ENCODE measurements at places on chromosomes 4 and X.

- DNase-seq, result no peak
These were observed 21.6 kb downstream of the PNMA6E start for GRCh38 chrX:153379508-153379907.

DNA sequence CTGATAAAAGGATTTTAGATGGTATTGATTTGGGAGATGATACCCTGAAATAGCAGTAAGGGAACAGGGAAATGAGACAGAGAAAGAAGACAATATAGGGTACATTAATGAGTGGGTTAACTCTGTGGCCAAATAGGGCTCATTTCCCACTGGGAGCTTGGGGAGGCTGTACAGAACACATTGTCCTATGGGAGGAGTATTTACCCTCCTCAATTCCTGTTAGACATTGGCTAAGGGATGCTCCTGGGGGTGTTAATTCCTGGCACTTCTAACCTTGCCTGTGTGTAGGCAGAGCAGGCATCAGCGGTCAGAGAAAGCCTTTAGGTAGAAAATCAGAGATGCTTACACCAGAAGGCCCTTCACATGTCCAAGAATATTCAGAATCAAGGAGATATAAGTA lies 49.0 kb downstream of the ARHGEF38 start:
- no peak for DNase-seq

DNA sequence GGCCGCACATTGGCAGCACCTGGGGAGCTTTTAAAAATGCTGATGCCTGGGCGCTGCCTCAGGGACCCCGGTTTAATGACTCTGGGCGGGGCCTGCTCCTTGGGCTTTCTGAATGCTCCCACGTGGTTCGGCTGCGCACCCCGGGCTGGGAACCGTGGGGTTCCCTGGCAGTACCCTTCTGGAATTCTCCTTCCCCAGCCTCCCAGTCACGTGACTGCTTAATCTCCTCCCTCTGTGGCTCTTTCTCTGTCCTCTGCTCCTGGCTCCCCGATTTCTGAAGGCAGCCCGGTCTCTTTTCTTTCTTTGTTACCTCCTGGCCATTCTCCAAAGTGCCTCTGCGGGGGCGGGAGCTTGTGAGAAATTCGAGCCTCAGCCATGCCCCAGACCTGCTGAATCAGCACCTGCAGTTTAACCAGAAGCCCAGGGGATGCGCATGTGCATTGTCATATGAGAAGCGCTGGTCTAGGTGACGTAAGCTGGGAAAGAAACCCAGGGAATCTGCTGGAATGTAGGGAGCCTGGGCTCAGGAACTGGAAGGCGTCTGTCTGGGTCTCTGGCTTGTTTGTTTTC lies 16.6 kb downstream of the CLCN4 start:
- DNase-seq, result no peak

DNA sequence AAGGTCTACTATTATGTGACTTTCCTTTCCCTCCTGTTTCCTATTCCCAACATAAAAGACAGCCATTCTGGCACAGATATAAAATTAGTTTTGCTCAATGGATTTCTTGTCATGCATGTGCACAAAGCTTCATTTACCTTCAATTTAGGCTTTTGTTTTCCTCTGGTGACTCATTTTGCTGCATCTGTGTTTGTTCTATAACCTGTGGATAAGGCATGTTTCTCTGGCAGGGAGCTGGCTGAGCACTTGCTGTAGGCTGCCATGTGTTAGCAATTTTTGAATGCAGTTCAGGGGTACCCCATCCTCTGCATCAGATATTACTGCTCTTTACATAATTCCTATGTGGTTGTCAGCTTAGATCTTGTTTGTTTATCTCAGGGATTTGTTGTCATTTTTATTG lies 202.8 kb upstream of the GRID2 start:
- no peak for DNase-seq

DNA sequence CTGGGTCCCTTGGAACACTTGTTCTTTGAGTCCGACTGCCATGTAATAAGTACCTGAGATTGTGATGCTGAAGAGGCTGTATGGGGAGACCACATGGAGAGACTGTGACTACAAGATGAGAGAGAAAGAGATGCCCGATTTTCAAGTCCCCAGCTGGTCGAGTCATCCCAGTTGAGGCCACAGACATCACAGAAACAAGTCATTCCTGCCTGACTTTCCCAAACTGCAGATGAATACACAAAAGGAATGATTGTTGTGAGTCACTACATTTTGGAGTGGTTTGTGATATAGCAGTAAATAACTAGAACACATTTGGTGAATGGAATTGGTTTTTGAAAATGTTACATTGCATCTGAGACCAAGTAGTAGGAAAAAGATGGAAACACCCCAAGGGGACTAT lies 9.0 kb upstream of the YIPF7 start:
- no peak for DNase-seq

GRCh38 chr4:185847352-185848097 lies 35.5 kb upstream of the SORBS2 start:
- DNase-seq, result no peak

DNA sequence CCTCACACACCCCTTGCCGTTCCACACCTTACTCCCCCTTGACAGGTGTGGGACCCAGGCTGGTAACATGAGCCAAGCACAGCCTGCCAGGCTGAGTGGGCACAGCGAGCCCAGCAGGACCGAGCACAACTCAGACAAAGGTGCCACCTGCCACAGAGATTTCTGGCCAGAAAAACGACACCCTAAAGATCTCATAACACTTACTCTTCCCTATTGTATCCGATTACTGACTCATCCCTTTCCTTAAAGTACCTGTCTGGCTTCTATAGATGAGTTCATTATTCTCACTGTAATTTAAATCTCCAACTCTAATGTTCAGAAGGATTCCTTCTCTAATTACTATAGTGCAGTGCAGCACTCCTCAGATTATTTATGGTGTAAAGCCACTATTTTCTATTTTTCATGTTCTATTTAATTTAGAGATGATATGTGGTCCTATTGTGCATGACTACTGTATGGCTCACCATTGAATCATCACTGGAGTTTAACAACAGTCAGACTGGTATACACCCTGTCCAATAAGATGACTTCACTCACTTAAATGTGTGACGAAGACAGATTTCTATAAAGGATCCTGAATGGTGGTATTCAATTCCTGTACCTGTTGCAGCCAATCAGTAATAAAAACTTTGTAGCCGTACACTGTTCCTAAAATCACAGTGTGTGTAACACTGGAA lies 7.6 kb upstream of the SYTL5 start:
- DNase-seq, result no peak

DNA sequence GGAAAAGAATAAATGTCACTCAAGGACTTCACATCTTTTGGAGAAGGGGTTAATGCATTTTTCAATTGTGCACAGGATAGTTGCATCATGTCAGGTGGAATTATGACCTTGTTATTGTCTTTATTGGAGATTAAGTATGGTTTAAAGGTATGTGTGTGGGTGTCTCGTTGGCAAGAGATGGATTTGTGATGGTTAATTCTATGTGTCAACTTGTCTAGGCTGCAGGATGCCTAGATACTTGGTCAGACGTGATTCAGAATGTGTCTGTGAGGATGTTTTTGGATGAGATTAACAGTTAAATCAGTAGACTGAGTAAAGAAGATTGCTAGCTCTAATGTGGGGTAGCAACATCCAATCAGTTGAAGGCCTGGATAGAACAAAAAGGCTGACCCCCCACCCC lies 42.2 kb upstream of the HSD17B10 start:
- no peak for DNase-seq

DNA sequence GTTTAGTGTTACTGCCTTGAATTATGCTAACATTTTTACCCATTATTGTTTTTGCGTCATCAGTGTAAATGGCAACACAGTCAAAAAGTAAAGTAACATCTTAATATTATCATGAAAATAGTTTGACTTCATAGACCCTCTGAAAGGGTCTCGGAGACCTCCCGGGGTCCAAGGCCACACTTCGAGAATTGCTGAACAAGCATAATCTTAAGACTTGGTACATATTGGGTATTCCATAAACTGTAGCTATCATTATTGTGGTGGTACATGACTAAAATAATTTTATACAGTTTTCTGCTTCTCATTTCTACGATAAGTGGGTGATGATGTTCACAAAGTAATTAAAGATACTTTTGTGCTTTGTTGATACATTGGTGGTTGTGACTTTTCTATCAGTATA lies 32.6 kb downstream of the FABP2 start:
- no peak for DNase-seq

DNA sequence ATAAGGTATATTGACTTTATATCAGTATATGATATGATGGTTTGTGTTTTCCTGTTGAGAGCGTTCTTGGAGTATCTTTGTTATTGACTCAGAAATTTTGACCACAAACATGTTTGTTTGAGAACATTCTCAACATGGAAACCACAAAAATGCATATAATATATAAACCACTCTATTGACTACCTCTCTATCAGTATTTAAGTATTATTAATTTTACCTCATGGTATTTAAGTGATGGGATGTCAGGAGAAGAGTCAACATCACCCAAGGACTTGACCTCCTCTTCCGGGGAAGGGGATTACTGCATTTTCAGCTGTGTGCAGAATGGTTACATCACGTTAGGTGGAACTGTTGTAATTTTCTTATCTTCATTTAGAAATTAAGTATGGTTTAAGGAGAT lies 54.3 kb upstream of the PUDP start:
- DNase-seq, result no peak

DNA sequence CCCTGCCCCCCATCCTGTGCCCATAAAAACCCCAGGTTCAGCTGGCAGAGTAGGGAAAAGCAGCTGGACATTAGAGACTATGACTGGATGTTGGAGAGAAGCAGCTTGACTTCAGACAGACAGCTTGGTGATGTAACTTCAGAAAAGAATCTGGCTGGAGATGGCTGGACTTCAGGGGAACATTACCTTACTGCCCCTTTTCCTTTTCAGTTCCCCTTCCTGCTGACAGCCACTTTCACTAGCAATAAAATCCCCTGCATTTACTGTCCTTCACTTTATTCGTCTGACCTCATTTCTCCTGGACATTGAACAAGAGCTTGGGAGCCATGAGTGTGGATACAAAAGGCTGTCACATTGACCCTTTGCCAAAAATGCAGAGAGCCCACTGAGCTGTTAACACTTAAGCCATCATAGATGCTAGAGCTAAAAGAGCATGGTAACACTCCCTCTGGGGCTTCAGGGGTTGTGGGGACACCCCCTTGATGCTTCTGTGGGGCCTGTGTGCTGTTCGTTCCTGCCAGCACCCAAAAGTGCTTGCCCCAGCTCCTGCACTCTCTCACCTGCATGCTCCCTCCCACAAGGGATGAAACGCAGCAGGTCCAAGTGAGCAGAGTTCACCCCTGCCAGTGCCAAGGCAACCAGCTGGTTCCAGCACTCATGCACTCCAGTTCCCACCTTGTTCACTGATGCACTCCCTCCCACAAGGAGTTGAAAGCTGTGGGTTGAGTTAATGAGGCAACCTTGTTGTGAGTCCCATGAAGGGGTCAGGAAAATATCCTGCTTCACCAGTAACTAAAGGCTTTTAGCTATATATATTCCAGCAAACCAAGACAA lies 263.8 kb upstream of the NDST3 start:
- DNase-seq, result no peak

DNA sequence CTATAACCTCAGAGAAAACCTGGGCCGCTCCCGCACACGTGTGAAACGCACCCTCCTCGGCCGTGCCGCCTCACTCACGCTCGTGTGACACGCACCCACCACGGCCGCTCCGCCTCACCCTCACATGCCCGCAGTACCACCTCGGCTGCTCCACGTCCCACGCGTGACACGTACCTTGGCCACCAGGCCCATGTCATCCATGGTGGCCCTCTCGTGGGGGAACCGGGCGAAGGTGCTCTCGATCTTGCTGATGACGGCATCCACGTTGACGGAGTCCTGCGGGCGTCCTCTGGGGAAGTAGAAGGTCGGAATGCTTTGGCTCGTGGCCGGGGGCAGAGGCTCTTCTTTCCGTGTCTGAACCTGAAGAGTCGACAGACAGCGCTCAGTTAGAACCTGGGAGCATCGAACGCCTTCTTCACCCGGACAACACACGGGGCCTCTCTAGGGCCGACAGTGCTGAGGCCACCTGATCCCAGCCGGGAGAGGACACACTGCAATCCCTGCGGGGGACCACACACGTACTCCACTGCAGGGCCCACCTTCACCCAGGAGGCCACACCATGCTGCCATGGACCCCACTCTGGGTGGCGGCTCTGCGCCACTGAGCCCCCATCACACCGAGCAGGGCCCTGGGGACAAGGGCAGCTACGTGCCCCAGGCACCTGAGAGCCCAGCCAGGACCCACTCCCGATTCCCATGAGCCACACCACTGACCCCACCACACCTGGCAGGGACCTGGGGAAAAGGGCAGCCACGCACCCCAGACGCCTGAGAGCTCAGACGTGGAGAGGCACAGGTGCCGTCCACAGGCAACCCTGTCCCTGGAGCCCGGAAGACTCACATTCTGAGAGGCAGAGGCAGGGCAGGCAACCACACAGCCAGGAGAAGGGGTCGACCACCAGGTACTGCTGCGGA lies 25.2 kb downstream of the PPP2R3B start:
- no peak for DNase-seq

GRCh38 chrX:1870421-1870820 lies 255.6 kb downstream of the ASMT start:
- no peak for DNase-seq

DNA sequence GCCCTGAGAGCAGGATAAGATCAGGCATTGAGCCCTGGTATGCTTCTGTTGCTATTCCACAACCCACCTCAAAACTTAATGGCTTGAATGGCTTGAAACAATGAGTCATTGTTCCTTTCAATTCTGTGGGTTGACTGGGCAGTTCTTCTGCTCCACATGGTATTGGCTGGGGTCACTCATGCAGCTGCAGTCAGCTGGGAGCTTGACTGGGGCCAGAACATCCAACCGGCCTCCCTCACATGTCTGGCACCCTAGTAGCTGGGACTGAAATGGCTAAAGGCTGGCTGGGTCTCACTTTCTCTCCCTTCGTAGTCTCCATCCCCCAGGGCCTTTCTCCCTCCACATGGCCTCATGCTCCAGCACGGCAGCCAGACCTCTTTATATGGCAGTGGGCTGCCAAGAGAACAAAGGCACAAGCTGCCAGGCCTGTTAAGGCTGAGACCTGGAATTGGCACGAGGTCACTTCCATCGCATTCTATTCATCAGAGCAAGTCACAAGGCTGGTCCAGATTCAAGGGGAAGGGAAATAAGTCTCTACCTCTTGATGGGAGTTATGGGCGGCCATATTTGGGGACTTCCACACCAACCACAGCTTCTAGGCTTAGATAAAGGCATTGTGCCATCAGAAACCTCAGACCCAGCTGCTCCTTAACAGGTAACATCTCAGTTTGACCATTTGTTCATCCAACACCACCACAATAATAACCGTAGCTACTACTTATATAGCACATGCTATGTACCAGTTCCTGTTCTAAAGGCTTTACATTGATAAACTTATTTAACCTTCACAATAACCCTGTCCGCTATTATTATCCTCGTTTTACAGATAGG lies 159.7 kb upstream of the ATP6AP2 start:
- no peak for DNase-seq

Data from T-helper 17 cell (primary cell).